CD4-positive, alpha-beta T cell treated with Interleukin-10 for 1 hour (primary cell): ENCODE measurements at places on chromosomes 5 and 9.

DNA sequence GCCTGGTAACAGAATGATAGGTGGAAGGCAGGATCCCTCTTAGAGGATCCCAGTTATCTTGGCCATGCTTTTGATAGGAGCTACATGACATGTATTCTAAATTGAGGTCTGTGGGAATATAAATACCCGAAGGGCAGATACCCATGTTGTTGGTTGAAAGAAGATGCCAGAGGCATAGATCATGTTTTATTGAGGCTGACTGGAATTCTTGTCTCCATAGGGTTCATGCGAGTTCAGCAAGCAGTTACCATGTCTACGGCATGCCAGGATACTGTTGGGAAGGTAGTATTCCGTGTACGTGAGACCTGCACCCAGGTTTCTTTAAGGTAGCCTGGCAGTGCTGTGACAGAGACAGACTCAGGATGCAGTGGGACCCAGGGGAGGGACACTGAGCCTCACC lies 230.7 kb downstream of the NR3C1 start:
- DNase-seq, result no peak

DNA sequence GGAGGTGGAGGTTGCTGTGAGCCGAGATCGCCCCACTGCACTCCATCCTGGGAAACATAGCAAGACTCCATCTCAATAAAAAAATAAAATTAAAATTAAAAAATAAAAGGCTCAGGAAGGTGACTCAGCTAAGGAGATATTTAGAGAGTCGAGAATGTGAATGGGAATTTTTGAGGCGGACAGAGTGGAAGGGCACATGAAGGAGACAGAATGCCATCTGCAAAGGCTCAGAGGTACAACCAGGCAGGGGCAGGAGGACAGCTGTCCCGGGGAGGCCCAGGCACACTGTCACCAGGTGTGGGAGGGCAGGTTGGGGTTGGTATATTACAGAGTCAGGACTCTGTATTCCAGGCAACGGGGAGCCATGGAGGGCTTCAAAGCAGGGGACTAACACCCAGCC lies 35.5 kb downstream of the NTNG2 start:
- DNase-seq, result no peak

- DNase-seq, result no peak
These were observed 86.9 kb downstream of the FRMD3 start for GRCh38 chr9:83451308-83451707.

DNA sequence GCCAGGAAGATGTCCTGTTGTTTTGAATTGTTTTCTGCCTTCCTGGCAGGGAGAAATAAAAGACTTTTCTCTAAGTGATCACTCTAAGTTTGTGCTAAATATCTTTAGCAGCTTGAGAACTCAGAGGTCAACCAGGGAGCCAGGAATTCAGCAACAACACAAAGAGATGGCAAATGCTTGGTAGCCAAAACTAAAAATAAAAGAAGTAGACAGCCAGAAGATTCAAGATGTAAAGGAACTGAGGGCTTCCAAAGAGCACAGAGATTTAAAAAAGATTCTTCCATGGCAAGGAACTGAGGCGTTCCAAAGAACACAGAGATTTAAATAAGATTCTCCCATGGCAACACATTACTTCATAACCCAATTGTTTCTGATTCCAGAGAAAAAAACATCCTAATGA lies 9.6 kb downstream of the DNAH5 start:
- DNase-seq, result no peak

- no peak for DNase-seq
These were observed 53.4 kb upstream of the STXBP1 start for GRCh38 chr9:127558581-127559246.
